Kasumi-1 (cell line): ENCODE measurements at places on chromosomes 1 and 21.
A peak's percentile ranks its signal among the peaks of the same experiment; 100 is the strongest.

GRCh38 chr1:214281720-214282629 is 1.0 kb downstream of the SMYD2 start:
- DNase-seq, result peak; percentile 28

GRCh38 chr1:61084491-61085031 is 2.2 kb downstream of the NFIA start:
- no peak for DNase-seq

- DNase-seq, result no peak
These were observed 168.0 kb downstream of the PPP1R12B start for GRCh38 chr1:202516434-202516877.

DNA sequence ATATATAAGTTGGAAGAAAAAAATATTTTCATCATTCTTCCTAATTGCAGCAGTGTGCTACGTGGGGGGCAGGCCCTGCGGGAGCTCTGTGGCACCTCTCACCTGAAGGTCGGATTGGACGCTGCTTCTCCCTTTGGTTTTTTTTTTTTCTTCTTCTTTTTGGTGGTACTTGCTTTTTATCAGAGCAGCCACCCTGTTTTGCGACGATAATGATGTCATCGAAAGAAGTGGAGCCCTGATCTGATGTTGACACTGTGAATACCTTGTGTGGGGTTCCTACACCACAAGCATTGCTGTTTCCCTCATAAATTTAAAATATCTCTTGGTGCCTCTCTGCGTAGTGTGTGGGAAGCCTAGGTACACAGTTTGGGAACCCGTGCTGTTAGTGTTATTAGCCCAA is 5.5 kb downstream of the TRAPPC10 start:
- no peak for DNase-seq

GRCh38 chr1:179017383-179018326 is 8.0 kb upstream of the FAM20B start:
- no peak for DNase-seq

DNA sequence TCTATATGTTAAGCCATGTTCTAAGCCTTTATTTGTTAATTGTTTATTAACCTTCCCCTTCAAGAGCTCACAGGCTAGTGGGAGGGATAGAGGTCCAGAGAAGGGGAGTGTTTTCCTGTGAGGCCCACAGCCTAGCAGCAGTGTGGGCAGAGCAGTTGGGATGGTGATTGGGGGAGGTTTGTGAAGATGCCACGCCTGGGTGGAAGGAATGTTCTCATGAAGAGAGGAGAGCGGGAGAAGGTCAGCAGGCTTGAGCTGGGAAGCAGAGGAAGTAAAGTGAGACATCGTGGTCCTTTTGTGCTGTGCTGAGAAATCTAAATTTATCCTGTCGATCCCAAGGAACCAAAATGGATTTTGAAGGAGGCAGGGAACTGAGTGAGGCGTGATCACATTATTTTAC is 42.6 kb downstream of the TRAPPC10 start:
- DNase-seq, result no peak

- no peak for DNase-seq
These were observed 775 bp upstream of the EFCAB14 start for GRCh38 chr1:46719689-46720088.

DNA sequence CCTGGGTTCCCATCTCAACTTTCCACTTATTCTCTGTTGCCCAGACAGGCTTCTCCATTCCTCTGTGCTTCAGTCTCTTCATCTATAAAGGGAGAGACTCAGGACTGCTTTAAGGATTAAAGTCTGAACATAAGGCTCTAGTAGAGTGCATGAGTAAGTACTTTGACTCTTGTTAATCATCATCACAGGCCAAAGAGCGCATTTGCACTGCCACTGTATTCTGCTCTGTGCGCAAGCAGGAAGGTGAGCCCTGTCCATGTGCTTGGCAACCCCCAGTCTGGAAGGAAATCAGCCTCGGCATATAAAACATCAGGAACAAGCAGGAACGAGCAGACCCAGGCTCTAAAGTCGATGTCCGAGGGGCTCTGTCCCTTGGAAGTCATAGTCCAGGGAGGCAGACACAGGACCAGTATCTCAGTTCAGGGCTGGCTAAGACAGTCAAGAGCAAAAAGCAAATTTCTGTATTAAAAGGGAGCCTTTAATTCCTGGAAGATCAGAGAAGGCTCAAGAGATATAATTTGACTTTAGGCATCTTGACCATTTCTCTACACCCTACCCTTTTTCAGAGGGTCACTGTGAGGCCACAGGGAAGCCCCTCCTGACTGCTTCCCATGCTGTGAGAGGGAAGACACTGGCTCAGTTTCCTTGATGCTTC is 131.2 kb downstream of the TRABD2B start:
- no peak for DNase-seq

- no peak for DNase-seq
These were observed 19.8 kb downstream of the RO60 start for GRCh38 chr1:193079187-193079586.

- DNase-seq, result no peak
These were observed 7.5 kb upstream of the FMO3 start for GRCh38 chr1:171083222-171083621.

DNA sequence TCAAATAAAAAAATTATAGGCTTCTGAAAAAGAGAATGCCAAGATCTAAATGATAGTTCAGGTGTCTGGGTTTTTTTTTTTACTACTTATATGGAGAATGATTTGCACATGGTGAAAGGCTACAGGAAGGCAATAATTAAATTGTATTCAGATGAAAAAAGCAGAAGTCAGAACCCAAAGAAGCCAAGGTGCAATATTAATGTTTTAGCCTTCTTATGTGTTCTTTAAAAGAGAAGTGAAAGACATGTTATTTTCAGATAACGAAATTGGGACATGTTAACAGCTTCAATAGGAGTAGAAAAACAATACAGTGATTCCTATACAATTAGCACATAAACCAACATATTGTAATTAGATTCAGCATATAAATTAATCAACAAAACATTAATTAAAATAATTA is 452.9 kb upstream of the PRMT6 start:
- no peak for DNase-seq

- peak; percentile 24 for DNase-seq
These were observed 733 bp downstream of the KDM5B start for GRCh38 chr1:202807451-202807925.

- DNase-seq, result no peak
These were observed 197.6 kb upstream of the ADAMTS5 start for GRCh38 chr21:27164208-27165177.

DNA sequence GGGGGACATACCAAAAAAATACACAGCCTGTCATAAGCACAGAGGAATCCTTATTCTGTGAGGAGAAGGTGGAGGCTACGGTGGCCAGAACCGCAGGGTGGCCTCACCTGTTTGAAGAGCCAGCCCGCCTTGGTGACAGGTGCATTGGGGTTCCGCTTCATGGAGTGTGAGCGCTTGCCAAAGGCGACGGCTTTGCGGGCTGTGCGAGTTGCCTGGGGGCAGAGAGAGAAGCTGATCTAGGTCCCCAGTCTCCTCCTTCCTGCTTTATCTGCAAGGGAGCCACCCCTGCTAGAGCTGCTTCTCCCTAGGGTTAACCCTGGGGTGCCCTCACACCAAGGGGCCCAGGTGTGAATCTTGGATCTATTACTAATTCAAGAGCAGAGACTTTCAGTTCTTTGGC is 54.3 kb upstream of the GOLT1A start:
- DNase-seq, result no peak

DNA sequence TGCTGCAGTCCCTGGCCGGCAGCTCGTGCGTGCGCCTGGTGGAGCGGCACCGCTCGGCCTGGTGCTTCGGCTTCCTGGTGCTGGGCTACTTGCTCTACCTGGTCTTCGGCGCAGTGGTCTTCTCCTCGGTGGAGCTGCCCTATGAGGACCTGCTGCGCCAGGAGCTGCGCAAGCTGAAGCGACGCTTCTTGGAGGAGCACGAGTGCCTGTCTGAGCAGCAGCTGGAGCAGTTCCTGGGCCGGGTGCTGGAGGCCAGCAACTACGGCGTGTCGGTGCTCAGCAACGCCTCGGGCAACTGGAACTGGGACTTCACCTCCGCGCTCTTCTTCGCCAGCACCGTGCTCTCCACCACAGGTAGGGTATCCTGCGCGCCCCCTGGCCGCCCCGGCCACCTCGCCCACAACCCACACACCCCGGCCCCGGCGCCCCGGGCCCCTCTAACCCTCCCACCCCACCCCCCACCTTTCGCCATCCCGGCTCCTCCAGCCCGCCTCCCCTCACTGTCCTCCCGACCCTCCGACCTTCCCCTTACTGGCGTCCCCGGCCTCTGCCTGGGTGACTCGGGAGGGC is 352 bp downstream of the KCNK1 start:
- DNase-seq, result no peak

- DNase-seq, result no peak
These were observed 22.4 kb upstream of the CCDC27 start for GRCh38 chr1:3729594-3730542.

GRCh38 chr1:70727886-70728489 is 316.9 kb downstream of the CTH start:
- no peak for DNase-seq

DNA sequence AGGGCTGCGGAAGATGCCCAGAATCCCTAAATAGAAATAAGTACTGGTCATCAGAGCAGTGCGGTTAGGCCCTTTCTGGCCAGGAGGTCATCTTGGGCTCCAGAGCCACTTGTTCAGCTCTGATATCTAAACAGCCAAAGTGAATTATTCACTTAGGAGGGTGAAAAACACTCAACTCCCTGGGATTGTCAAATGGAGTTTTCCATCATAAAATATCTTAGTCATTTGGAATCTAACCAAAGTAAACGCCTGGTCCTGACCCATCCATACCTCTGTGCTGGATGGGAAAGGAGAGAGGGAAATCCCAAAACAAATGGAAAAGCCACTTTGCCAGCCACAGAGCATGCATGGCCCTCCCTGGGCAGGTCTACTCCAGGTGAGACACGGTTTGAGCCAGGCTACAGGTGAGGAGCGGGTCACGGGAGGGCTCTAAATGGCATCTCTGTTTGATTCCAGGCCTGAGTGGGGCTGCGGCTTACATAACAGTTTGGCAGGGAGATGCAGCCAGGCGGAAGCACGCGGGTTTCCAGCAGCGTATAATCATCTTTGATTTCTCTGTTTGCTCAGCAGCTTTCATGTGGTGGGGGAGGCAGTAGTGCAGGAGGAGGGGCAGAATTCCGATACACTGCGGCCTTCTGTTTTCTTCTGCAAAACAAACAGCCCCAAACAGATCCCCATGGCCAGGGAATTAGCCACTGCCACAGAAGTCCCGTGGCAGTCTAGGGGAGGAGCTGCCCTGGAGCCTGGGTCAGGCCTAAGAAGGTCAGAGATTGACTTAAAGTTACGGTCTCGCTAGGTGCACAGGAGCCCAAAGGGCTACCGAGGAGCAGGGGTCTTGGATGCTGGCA is 59.1 kb upstream of the ZNF648 start:
- DNase-seq, result no peak

- DNase-seq, result peak; percentile 74
These were observed at the start of the genes AMPD2 and GNAT2 for GRCh38 chr1:109619576-109620400. TSS of gene AMPD2 (plus strand) at chr1:109619837. CDS start at chr1:109621176, 1,339 bp downstream. TSS of gene GNAT2 (minus strand) at chr1:109619616. CDS start at chr1:109612870, 6,746 bp downstream.

GRCh38 chr1:74811436-74812179 is 78.7 kb downstream of the TYW3 start:
- no peak for DNase-seq

DNA sequence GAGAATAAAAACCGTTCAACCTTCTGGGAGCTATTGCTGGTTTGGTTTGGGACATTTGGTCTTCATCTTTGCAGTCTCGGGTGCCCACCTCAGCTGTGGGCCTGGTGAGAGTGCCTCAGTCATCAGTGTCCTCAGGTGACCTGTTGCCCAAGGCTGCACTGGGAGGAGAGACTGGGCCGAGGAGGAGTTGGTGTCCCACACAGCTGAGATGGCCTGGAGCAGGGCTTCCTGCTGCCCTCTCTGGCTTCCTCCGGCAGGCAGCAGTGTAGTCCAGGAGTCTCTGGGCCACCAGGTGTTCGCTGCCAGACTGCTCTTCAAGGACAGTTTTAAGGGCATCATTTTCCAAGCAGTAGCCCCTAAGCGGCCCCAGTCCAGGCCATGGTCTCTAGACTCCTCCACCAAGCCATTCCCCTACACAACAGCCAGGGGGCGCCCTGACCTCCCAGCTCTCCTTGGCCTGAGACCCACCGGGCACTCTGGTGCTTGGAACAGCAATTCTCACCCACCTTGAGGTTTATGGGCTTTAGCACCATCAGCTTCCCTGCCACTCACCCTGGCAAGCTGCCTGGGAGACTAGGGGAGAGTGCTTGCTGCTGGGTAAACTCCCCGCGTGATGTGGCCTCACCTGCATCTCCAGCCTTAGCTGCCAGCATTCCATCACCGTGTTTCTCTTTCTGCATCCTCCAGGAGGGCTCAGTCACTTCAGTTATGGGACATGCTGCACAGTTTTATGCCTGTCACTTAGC is 9.1 kb upstream of the SYTL1 start:
- peak; percentile 39 for DNase-seq

DNA sequence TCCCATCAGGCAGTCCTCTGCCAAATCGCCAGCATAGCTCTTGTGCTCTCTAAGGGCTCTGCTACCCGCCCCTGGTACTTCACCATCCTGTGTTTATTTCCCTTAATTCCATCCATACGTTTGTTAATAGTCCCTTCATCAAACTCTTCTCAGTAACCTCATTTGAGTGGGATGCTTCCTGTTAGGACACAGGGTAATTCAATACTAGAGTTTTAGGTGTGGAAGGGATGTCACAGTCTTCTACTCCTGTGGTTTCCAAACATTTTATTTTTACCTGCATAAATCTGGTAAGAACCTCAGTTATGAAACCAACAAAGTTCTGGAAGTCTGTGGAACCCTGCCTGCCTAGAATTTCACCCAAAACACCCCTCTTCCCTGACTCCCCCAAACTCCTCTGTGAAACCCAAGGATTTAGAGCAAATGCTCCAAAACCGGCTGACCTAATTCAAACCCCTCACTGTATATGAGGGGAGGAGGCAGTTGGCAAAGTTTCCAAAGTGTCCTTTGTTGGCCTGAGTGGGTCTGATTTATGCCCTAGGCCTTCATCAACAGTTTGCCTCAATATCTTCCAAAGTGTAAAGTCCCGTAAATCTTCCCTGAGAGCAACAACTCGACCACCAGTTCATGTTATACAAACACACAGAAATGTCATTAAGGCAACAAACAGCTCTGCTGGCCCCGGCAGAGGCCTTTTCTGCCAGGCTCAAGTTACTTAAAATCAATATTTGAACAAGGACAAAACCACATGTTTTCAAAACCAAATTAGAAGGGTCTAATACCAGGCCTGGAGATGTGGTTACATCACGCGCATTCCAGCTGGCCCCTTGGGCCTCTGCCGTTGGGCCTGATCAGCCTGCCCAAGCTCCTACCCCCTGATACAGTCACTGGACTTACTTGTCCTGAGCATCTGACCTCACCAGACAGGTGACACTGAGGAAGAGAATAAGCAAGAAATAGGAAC is 82.4 kb upstream of the FGGY start:
- DNase-seq, result no peak

DNA sequence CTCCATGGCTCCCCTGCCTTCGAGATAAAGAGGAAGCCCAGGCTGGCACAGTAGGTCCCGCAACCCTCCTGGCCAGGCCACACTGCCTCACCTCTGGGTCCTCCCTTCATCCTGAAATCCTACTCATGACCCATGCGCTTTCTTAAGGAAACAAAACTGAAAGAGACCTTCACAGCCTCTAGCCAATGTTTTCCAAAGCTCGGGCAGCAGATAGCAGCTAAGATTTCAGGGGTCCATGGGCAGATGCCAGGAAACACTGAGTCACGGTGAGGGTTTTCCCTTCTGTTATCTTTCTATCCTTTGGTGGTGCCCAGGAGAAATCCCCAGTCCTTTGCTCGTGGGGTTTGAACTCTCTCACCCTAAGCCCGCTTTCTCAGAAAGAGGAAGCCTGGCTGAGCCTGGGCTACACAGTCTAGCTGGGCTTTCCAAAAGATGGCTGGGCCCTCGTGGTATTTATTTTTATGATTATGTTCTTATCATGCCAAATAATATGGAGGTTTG is 26.6 kb downstream of the TTC39A start:
- peak; percentile 28 for DNase-seq
